ENCODE measurements at places on chromosomes 12 and 14.

DNA sequence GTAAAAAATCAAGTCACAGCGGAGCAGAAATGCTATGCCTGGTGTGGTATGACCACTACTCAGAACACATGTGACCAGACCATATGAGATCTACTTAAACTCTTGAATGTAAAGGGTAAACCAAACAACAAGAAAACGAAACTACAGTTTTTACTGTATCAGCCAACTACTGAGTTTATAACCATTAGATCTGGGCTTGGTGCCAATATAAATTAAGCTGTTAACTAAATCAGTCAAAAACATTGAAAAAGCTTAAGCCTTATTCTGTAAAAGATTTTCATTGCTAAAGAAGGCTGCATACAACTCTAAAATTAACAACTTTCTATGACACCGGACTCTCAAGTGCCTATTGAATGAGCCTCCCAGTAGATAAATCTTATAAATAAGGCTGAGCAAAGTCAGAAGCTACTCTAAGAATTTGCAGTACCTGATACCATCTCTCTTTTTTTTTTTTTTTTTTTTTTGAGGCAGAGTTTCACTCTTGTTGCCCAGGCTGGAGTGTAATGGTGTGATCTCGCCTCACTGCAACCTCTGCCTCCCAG lies 35.4 kb downstream of the SPTLC2 start:
- peak; percentile 25 for DNase-seq

GRCh38 chr12:104182144-104182543 lies 33.4 kb upstream of the TXNRD1 start:
- DNase-seq = no peak

DNA sequence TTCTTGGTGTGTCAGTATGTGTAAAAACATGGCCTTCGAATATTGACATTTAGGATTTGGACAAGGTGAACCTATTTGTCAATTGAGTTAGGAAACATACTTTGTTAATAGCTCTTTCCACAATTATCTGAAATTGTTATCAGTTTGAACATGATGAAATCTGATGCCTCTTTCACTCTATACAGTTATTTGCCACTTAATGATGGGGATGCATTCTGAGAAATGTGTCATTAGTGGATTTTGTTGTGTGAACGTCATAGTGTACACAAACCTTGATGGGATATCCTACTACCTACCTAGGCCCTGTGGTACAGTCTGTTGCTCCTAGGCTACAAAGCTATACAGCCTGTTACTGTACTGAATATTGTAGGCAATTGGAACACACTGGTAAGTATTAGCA lies 4.8 kb downstream of the TULP3 start:
- no peak for DNase-seq

DNA sequence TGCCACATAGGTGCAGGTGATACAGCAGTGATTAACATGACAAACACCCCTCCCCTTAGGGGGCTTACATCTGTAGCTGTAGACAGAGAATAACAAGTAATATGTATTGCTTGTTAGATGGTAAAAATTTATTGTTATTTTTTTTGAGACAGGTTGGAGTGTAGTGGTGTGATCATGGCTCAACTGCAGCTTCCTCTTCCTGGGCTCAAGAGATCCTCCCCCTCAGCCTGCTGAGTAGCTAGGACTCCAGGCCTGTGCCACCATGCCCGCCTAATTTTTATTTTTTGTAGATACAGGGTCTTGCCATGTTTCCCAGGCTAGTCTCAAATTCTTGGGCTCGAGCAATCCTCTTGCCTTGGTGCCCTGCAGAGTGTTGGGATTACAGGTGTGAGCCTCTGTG lies 19.8 kb downstream of the DIP2B start:
- no peak for DNase-seq

GRCh38 chr12:108514468-108514972 lies 557 bp upstream of the FICD start:
- DNase-seq = no peak

DNA sequence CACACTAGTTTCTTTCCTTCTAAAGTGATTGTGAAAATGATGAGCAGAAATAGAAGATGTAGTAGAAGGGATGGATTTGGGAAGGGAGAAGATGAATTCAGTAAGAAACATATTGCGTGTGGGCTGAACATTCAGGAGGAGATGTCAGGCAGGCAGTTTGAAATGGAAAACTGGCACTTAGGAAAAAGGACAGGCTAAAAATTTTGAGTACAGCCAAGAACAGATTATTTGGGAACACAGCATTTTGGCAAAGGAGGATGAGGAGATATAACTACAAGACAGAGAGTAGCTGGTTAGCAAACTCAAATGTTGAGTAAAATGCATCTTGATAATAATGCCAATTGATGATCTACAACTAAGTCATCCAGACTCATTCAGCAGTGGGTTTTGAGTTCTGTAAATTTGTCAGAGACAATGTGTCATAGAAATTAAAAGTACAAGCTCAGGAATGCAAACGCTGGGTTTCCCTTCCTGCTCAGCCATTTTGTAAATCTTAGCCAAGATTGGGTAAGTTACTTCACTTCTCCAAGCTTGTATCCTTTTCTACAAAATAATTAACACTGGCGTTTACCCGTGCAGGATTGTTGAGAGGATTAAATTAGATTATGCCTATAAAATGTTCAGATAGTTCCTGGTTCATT lies 255.0 kb downstream of the NAV3 start:
- DNase-seq = no peak

DNA sequence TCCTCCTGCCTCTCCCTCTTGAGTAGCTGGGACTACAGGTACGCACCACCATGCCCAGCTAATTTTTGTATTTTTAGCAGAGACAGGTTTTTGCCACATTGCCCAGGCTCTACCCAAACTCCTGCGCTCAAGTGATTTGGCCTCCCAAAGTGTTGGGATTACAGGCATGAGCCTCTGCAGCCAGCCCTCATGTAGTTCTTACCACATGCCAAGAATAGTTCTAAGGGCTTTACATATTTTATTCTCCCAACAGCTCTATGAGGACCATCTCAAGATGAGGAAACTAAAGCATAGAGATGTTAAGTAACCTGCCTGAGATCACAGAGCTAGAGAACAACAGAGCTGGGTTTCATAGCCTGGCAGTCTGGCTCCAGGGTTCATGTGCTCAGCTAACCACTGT lies 37.9 kb upstream of the ALDH2 start:
- DNase-seq = no peak

DNA sequence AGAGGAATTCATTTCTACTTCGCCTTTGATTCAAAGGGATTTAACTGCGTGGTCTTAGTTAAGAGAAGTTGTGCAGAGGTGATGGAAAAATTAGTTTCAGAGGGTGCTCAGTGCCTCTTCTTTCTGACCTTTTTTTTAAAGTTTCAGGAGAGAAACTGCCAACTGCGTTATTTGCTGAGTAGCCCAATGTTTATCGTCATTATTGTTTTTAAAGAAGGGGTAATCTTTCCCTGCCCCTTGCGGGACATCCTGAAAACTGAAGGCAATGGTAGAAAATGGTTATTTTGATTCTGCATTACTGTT lies 11.0 kb downstream of the OTX2 start:
- DNase-seq = no peak

DNA sequence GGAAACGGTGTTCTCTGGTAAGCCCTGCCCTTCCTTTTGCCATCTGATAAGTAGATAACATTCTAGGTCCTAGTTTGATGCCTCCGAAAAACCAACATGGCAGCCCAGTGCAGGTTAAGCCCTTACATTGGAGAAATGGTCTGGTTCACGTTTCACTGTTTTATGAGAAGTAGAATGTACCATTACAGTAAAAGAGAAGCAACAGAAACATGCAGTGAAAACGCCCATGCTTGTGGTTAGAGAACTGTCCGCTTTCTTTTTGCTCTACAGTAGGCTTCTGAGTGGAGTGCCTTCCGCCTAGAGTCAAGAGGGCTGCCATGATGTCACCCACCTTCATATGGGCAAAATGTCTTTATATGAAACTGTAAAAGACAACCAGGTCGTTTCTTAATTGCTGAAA lies 190.4 kb upstream of the BCL2L14 start:
- DNase-seq = no peak

- no peak for DNase-seq
These were observed 16.4 kb downstream of the ZNF410 start for GRCh38 chr14:73903028-73903427.

- no peak for DNase-seq
These were observed 5.4 kb downstream of the CMTM5 start for GRCh38 chr14:23382276-23382675.

- no peak for DNase-seq
These were observed 2.3 kb downstream of the LTBP2 start for GRCh38 chr14:74609721-74610120.

DNA sequence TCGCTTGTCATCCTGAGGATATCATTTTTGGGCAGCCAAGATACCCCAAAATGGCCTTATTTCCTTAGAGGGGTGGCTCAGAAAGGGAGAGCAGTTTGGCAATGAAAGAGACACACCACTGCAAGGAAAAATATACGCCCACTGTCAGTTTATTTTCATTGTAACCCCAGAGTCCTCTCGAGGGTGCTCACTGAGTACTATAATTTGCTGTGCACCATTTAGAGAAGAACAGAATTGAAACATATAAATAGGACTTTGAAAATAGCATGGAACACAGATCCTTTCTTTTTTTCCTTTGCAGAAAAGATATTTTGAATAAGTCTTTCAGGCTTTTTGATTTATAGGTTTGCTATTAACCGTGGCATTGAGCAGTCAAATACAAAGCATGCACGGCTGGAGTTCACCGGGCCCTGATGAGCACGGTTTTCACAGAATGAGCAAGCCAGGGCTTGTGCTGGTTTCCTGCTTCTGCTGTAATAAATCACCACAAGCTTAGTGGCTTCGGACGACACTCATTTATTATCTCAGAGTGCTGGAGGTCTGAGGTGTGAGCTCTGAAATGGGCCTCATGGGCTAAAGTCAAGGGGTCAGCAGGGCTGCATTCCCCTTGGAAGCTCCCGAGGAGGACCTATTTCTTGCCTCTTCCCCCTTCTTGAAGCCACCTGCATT lies 152.3 kb downstream of the ZNF664 start:
- DNase-seq = peak; percentile 35

DNA sequence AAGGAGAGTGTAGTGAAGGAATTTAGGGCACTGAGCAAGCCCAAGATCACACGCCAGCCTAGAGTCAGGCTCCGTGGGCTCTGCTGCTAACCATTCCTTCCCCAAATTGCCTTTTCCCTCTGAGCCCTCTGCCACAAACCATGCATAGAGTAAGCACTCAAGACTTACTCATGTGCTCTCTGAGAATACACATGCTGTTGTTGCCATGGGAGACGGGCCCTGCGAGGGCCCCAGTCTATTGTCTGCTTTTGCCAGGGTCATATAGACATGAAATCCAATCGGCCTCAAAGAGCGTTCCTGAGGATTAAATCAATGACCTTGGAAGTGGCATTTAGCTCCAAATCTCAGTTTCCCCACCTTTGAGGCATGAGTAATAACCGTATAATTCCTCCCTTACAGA lies 48.7 kb upstream of the WSCD2 start:
- no peak for DNase-seq

DNA sequence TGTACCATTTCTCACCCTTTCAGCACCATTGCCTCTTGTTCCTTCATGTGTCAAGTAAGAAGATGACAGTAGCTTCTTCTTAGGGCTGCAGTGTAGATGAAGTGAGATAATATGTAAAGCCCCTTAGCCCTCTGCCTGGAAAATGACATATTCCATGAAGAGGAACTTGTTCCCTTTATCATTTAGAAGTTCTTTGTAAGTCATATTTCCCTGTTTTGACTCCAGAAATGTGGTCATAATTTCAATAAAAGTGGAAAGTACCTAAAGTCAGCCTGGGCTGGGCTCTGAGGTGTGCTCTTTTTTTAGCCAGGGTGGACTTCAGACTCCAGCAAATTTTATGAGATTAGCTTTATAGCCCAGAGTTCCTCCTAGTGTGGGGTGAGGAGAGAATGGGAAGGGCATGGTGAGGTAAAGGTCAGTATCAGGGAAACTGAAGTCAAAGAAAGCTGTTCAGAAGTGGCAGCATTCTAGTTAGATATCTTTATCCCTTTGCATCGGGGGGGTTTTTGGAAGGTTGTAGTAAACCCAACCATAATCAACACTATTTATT lies 92.5 kb downstream of the TMCC3 start:
- no peak for DNase-seq

DNA sequence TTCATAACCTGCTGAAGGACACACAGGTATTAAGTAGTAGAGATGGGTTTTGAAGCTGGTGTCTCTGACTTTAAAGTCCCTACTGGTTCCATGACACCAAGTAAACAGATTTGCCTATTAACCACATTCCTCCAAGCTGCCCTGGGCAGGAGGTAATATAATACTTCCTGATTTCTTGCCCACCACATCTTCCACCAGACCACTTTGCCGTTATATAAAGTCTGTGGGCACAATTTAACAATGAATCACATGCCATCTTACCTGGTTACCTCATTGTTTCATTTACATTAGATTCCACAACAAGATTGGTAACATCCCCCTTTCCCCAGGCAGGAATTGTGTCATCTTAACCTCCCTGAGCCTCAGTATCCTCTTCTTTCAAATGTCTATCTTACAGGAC lies 900 bp upstream of the LRRC23 start:
- no peak for DNase-seq

DNA sequence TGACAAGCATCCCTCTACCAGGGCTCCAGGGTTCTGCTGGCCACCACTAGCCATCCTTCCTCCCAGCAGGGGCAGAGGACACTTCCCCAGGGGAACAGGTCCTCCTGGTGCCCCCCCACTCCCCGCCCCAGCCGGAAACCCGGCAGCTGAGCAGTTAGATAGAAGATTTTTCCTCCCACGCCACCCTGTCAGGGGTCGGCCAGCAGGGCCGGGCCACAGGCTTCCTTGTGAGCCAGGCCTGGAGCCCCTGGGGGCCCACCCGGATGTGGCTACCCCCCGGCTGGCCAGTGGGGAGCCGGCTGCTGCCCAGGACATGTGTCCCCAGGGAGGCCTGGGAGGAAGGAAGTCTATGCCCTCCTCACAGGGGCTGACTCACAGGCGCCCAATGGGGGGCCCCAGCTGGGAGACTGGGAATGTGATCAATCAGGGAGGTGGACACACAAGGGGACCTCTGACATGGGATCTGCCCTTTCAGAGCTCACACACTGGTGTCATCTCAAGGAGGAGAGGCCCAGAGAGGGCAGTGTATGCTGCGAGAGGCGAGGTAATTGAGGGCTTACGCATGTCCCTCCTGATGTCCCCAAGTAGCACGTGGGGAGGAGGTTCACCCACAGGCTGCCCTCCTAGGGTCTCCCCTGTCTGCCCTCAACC lies 4.2 kb downstream of the SH2B3 start:
- DNase-seq = no peak

GRCh38 chr14:64891839-64892375 lies 12.2 kb upstream of the SPTB start:
- DNase-seq = no peak

- DNase-seq = no peak
These were observed 236.2 kb upstream of the KRR1 start for GRCh38 chr12:75747572-75748021.
